ENCODE measurements at places on chromosomes 2 and 18. TPM values are rescaled to one million over a fixed set of nuclear protein-coding genes. Genes with fewer than 3 reads are reported as not detected.

The IL1F10 gene
- not detected for total RNA-seq

The SLC9A4 gene
- total RNA-seq = not detected

DNA sequence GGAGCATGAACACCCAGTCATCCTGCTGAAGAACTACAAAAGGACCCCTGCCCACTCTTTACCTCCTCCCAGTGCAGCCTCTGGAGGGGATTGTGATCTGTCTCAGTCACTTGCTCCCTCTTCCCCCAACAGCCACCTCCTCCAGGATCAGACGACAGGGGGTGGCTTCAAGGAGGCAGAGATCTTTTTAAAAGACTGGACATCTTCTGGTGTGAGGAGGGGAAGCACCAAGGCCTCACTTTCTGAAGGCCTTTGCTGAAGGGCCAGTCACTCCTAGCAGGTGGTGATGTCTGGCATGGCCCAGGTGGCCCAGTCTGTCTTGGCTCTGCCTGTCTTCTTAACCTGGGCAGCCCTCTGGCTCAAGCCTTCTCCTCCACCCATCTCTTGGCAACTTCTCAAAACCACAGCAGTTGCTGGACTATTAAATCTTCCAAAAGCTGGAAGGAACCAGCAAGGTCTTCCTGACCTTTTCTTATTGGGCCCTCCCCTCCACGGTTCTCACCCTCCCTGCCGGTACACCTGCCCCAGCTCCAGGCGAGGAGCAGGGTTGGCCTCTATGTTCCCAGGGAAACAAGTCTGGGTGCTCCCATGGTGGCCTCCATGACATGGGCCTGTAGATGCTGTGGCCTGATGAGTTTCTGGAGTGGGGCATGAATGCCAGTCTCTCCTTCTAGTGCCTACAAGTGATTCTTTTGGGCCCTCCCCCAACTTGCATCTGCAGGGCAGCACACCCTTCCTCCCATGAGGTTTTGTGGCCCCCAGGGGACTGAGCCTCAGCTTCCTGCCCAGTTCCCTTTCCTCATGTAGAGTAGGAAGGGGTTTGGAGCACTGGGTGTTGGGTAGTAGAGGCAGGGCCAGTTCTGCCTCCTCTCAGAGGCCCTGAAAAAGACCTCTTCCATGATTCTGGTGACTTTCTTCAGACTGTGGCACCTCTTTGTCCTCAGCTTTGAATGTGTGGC is 5.0 kb upstream of the ATP6V1B1 start:
- DNase-seq = no peak

The CYRIA gene
- total RNA-seq = 11.1 TPM

- no peak for DNase-seq
Observed at GRCh38 chr2:53217250-53217649, 550.4 kb upstream of the CHAC2 start.

The DES gene
- total RNA-seq = not detected

The ZNF396 gene
- total RNA-seq = not detected

The NT5C1B gene
- total RNA-seq = not detected

The MARS2 gene
- 9.2 TPM for total RNA-seq

DNA sequence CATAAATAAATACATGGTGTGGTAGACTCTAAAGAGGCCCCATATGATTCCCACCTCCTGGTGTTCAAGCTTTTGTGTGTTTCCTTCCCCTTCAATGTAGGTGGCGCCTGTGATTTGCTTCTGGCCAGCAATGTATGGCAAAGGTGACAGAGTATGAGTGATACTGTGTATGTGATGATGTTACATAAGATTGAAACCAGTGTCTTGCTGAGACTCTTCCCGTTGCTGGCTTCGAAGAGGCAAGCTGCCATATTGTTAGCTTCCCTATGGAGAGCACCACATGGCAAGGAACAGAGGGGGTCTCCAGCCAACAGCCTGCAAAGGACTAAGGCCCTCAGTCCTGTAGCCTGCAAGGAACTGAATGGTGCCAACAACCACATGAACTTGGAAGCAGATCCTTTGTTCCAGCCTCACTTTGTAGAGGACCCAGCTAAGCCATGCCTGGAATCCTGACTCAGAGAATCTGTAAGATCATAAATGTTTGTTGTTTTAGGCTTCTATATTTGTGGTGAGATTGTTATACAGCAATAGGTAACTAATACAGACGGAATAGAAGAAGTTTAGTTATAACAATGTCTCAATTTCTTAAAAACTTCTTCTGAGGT is 1.7 kb upstream of the SMAD4 start:
- peak; percentile 28 for DNase-seq

- no peak for DNase-seq
Observed at GRCh38 chr2:44424211-44424610, 62.5 kb downstream of the CAMKMT start.

GRCh38 chr2:29317077-29317517 is 201.9 kb downstream of the CLIP4 start:
- peak; percentile 73 for DNase-seq

GRCh38 chr2:176114120-176114929 is 2.3 kb upstream of the HOXD10 start:
- DNase-seq = no peak

GRCh38 chr2:188726626-188727247 is 247.4 kb upstream of the COL3A1 start:
- DNase-seq = no peak

DNA sequence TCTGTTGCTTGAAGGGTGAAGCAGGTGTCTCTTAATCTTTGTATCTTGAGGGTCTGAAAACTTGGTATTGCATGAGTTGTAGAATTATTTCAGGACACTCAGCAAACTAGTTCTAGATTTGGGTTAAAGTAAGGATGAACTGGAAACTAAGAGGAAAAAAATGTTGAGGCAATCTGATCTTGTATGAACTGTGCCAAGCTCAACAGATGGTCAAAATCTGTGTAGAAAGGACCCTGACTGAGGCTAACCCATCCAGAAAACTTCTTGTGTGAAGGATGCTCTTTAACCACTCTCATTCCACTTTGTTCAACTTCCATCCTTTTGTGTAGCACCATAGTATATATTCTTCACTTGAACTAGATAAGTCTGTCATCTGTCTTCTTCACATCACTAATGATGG is 861.7 kb downstream of the SLC4A3 start:
- no peak for DNase-seq

The DPP4 gene
- not detected for total RNA-seq

- DNase-seq = no peak
Observed at GRCh38 chr2:181312515-181312927, 144.7 kb upstream of the ITGA4 start.

GRCh38 chr18:48544116-48544515 is 5.3 kb downstream of the CTIF start:
- DNase-seq = no peak

GRCh38 chr2:164657129-164657528 is 35.8 kb upstream of the GRB14 start:
- DNase-seq = peak; percentile 86

DNA sequence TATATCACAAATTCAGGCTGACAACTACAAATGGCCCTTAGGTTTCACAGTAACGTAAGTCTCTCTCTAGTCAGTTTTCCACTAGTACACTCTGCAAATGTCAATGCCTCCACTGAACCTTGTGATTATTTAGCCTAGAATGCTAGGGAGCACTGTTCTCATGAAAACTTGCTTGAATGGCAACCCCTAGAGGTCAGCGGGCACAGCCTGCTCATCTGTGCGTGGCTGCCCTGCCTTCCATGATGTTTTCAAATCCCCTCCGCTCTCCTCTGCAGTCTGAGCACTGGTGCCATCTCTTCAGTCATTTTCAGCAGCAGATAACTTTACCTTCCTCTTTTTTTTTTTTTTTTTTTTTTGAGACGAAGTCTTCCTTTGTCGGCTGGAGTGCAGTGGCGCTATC is 84.1 kb upstream of the GULP1 start:
- no peak for DNase-seq

The ANTXR1 gene
- total RNA-seq = 32.8 TPM

DNA sequence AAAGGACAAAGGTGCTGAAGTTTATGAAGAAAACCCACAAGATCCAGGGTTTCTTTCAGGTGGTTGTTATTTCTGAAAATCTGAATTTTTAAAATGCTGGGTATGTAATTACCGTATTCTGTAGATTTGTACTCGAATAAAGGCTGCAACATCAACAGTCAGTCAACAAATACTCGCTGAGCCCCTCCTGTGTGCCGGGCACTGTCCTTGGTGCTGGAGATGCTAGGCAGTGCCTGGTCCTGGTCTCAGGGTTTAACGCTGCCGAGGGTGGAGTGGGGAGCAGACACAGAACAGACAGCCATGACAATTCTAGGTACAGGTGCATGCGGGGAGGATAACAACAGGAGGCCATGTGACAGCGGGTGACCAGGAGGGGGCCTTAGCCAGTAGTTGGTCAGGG is 27.2 kb upstream of the PDIA6 start:
- DNase-seq = no peak

DNA sequence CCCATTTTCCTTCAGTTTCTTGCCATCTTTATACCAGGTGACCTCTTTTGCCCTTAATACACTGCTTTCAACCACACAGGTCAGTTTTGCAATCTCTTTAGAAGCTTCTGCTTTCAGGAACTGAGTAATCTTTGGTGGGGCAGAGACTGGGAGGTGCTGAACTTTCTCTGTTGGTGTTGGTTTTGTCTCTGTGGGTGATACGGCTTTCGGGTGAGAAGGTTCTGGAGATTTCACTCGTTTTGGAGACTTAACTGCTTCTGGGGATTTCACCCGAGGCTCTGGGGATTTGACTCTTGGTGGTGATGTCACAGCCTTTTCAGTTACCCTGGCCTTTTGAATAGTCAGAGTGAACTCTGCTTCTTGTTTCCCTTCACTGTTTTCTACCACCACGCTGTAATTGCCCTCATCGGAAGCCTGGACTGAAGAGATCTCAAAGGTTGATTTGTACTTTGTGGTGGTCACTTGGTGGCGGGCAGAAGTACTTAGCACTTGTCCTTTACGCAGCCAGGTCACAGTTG is 50.4 kb downstream of the PLEKHA3 start:
- no peak for DNase-seq

GRCh38 chr18:2970772-2971659 is 41.9 kb downstream of the LPIN2 start:
- no peak for DNase-seq

DNA sequence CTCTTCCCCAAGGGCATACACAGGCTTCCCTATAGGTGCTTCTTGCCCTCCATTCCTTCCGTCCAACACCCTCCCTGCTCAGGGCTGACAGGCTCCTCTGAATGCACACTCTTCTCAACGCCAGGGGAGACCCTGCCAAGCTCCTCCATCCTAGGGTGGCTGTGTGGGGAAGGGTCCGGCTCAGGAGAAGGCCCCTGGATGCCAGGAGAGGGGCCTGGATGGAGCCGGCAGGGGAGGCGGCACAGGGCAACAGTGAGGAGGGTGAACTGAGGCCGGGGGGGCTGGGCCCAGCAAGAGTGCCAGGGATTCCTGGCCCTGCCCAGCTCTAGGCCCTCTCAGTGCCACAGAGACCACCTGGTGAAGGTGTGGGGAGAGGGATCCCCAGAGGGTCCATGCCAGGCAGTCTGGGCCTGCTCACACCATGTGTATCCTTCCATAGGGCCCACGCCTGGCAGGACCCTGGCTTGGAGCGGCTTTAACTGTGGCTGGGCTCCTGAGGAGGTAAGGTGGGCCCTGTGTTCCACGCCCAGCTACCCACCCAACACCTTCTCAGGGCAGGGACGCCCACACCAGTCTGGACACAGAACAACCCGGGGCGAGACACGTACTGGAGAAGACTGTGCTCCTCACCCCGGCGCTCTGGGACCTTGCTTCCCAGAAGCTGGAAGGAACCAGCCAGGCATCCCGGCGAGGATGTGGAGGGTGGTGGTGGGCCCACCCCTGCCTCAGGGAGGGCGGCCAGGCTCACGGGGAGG is 26.6 kb downstream of the HS6ST1 start:
- DNase-seq = no peak

DNA sequence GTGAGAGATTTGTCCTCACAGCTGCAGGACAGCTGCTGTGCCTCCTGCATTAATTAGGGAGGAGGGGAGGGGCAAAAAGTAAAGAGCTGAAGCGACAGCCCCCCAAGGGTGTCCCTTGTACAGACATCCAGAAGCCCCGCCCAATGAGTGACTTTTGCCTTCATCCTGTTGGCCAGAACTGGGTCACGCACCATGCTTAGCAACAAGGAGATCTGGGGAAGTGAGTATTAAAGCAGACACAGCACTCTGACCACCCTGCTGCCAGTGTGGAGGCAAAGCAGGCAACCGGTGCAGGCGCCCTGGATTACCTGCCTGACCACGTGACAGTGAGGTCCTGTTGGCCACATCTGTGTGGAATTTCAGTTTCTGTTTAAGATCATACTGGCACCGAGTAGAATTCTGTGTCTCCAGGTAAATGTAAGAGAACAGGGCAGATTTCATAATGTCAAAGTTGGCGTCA is 21.5 kb upstream of the BIN1 start:
- no peak for DNase-seq

GRCh38 chr2:50196775-50197480 is 835.0 kb downstream of the NRXN1 start:
- no peak for DNase-seq

DNA sequence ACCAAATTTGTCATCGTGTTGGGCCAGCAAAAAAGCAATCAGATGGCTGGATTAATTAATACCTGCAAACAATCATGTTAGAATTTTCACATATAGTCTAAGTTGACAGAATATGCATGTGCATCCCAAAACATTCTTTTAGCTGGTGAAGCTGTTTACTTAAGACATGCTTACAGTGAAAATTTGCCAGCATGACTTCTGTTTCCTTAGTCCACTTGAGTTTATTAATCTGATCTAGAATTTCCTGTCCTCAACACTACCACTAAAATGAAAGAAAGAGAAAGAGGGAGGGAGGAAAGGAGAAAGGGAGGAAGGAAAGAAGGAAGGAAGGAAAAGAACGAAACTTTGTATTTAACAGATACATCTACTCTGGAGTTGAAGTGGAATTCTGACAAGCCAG is 2109.9 kb upstream of the PIK3C3 start:
- no peak for DNase-seq

The PJVK gene
- total RNA-seq = 0.47 TPM

The GAD1 gene
- total RNA-seq = 2.4 TPM

DNA sequence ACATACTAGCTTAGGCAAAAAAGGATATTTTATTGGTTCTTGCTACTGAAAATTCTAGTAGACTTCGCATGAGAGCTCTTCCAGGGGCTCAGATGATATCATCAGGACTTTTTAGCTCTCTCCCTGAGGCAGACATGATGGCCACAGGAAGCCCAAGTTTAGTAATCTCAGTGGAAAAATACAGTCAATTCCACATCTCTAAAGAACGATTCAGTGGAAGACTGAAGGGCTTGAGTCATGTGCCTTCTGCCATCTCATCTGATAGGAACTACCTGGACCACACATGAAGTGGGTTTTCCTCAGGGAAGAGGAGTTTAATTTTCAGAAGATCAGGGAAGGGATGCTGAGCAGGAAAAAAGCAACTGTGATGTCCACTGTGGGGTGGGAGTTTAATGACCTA is 117.3 kb downstream of the TTC27 start:
- DNase-seq = peak; percentile 68

GRCh38 chr18:9673296-9674251 is 34.5 kb upstream of the RAB31 start:
- peak; percentile 74 for DNase-seq

The CCDC148 gene
- total RNA-seq = 0.39 TPM

- no peak for DNase-seq
Observed at GRCh38 chr2:58976375-58977071, 735.4 kb upstream of the FANCL start.

GRCh38 chr2:206260188-206261012 is 14.1 kb upstream of the ZDBF2 start:
- peak; percentile 56 for DNase-seq

The POTEE gene
- 3.3 TPM for total RNA-seq

The CAPN14 gene
- total RNA-seq = 0.24 TPM

GRCh38 chr2:10028988-10029874 is 14.1 kb upstream of the KLF11 start:
- peak; percentile 27 for DNase-seq
